ENCODE measurements at places on chromosomes 7 and 10.
A peak's percentile ranks its signal among the peaks of the same experiment; 100 is the strongest.

DNA sequence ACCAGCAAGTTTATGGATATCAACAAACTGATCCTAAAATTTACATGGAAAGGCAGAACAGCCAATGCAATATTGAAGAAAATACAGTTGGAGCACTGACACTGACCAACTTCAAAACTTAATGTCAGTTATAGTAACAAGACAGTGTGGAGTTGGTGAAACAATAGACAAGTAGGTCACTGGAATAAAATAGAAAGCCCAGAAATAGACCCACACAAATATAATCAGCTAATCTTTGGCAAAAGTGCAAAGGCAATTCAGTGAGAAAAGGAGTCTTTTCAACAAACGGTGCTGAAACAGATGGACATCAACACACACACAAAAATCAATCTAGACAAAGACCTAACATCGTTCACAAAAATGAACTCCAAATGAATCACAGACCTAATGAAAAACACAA, 13.8 kb downstream of the RSU1 start:
- DNase-seq = no peak

DNA sequence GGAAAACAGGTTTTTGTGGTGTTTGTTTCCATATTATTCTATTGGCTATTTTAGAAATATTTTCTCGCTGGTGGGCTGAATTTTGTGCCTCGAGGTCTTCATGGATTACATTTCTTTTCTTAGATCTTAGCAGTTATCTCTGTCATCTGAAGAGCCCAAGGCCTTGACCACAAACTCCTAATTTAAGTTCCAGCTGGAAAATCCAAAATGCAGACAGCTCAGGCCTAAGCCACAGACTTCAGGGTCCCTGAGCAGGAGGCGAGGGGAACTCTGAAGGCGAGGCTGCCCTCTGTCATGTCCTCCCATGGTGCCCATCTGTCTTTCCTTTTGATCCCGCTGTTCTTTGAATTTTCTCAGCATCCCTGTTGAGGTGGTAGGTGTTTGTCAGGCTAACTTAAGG, 14.3 kb downstream of the DENND10 start:
- no peak for DNase-seq

DNA sequence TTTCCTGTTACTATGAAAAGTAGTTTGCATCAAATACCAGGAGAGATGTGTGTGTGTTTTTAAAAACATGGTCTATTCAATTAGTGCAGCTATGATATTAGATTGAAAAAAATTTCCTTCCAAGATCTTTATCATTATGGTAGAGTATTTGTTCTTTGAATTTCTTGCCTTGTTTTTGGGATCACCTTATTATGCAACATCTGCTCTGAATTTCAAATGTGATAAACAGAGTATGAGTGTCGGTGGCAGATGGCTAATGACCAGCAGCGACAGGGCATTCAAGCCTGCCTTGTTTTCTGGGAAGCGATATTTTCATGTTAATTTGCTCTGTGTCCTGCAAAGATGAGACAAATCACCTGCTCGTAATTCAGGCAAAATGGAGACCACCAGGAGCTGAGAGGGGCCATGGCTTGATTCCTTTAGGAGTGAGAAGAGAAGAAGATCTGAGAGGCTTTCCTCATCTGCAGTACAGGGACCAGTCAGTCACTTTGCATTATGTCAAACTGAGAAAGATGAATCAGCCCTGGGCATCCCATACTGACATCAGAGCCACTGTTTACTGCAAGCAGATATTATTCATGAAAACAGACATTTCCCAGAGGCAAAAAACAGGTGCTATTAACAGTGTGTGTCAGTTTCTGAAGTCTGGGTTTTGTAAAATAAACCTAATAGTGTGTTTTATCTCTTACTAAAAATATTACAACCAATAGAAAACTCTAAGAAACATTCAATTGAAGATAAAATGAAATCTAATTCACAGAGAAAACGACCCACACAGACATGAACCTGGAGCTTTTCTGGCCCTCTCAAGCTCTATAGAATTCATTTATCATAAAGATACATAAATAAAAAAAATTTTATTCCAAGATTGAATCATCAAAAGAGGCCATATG, 67.6 kb downstream of the CDK6 start:
- DNase-seq = peak; percentile 44

DNA sequence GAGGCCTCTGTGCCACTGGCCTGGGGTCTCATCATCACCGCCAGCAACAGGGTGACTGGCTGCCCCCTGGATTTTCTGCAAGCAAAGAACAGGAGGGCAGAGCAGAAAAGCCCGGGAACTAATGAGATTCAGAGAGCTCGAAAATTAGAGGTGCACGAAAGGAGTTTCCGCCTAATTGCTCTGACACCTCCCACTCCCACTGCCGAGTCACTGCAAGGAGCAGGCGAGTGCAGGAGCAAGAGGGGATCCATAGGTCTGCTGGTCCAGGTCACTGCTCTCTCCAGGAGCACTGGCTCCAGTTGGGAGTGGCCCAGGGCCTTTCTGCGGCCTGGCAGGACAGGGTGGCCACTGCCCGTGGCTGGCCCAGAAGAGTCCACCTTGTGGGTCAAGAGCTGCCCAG, 276.2 kb downstream of the KCNMA1 start:
- DNase-seq = no peak

- peak; percentile 60 for DNase-seq
Measured at GRCh38 chr10:91410638-91411371, 661 bp downstream of the HECTD2 start.

- DNase-seq = no peak
Measured at GRCh38 chr10:16724509-16724908, 92.7 kb downstream of the RSU1 start.

GRCh38 chr10:35505241-35505873, 99.8 kb upstream of the GJD4 start:
- DNase-seq = no peak

GRCh38 chr7:23100697-23101096, 4.9 kb upstream of the KLHL7 start:
- no peak for DNase-seq

- DNase-seq = no peak
Measured at GRCh38 chr7:100173806-100174495, 3.2 kb downstream of the GPC2 start.

GRCh38 chr7:77867537-77867865, 68.9 kb downstream of the PHTF2 start:
- no peak for DNase-seq

- DNase-seq = no peak
Measured at GRCh38 chr7:37534893-37535610, 86.4 kb upstream of the ELMO1 start.

DNA sequence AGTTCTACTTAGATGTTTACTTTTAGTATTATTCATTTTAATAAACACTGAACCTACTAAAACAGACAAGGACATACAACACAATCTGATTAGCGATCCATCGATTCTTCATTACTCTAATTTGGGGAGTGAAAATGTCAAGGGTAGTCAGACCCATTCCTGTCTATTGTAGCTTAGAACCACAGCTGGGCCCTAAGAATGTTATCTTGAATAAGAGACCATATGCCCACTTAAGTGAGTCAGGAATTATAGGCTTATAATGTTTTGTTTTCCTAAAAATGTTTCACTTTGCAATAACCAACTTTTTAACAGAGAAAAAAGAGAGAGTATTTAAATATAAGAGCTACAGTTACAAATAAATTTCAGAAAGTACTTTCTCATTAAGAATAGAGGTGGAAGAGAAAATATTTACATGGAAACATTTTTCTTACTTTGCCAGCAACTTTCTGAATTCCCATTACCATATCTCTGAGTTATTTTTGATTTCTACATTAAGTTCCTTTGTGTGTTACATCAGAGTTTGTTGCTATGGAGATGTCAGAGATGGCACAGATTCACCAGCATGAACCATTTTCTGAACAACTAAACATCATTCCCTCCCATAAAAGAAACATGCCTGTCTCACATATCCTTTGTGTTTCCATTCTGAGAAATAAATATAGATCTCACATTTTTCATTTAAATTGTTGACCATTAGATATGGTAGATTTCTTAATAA, 75.4 kb upstream of the SLC13A1 start:
- DNase-seq = no peak

DNA sequence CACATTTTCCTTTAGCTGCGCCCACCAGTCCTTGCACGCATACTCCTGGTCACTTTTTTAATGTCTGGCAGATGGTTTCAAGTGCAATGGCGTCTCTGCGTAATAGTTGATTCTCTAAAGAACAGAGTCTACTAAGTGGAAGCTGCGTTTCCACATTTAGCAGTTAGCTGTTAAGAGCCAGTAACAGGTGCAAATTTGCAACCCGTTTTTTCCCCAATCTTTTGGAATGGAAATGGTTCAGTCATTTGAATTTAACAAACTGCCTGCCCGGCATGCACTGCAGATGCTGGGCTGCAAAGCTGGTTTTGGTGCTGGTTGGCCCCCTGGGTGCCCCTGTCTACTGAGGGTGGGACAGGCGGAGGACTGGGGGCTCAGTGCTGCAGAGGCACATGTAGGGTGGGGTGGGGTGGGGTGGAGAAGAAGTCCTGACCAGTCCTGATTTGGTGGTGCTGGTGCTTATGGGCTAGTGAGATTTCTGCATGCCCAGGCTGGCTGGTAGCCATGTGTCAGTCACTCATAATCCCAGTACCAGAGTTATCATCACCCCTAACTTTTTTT, 43.9 kb downstream of the CUX1 start:
- no peak for DNase-seq

- DNase-seq = no peak
Measured at GRCh38 chr7:156151658-156152057, 339.4 kb upstream of the SHH start.

DNA sequence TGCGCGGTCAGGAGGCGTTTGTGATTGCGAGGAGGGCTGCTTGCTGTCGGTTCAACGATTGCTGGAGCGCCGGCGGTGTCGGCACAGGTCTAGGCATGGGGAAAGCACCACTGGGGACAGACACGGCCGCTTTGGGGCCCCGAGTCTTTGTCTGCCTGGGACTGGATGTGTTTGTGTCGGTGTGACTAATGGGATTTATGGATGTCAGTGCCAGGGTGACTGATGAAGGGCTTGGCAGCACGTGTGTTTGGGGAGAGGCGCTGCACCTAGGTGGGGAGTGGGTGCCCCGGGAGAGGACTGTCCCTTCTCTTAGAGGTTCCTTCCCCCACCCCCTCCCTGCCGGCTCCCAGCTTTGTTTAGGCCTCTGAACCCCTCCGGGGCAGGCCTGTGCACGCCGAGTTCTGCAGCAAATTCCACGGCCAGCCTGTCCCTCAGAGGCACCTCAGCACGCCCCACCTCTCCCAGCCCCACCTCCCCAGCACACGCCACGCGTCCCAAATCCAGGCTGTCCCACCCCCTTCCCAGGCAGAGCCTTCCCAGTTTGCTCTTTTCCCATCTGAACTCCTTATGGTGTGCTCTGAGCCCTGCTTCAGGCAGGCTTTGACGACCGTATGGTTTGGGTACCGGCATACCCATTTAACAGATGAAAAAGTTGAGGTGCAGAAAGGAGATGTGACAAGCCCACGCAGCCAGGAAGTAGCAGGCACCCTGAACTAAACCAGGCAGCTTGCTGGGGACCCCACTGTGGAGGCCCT, 6.4 kb upstream of the TNRC18 start:
- DNase-seq = no peak

GRCh38 chr10:2744547-2745200, 322.7 kb upstream of the PFKP start:
- DNase-seq = no peak

DNA sequence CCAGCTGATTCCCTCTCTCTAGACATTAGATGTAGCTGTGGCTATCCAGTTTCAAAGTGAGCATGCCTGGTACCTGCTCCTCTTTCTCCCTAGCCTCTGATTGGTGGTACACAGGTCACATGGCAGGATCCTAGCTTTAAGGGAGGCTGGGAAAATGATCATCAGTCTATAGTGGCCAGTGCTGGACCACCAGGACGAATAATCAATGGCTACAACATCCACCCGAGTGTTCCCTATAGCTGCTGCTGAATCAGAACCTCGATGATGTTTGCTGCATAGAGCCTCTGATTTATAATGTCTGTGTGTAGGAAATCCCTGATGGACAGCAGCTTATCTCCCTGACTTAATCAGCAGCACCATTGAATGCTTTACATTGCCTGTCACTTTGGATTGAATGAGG, 28.9 kb upstream of the LMTK2 start:
- DNase-seq = no peak

GRCh38 chr7:64885520-64886240, 17.4 kb upstream of the ZNF273 start:
- no peak for DNase-seq

DNA sequence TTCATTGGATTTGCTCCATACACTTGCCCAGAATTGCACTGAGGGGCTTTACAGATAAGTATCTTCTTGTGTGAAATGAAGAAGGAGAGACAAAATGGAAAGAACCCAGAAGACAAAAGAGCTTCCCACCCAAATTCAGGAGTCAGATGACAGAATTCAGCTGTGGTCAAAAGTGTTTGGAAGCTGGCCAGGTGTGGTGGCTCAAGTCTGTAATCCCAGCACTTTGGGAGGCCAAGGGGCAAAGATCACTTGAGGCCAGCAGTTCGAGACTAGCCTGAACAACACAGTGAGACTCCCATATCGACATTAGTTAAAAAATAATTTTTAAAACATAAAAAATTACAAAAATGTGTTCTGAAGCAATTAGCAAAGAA, 27.1 kb downstream of the DUSP5 start:
- DNase-seq = no peak

- DNase-seq = no peak
Measured at GRCh38 chr7:32921896-32922295, 30.3 kb upstream of the KBTBD2 start.

GRCh38 chr10:120490288-120490687, 33.3 kb downstream of the PLPP4 start:
- DNase-seq = no peak

DNA sequence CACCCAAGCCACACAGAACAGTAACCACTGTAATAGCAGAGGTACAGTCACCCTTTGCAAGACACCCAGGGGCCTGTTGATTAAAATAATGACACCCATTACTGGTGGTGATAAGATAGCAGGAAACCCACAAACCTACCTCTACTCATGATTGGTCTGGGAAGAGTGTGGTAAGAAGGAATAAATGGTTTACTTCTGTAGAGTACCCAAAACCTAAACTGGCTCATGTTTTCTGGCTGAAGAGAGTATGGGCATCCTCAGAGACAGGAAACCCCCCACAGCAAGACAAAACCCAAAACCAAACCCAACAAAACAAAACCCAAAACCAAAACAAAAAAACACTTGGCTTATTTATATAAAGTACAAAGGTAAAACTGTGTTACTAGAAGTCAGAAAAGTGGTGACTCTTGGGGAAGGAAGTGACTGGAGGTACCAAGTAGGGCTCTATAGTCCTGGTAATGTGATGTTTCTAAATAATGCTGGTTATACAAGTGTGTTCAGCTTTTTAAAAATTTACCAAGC, 15.5 kb upstream of the DNAJB12 start:
- DNase-seq = no peak

- no peak for DNase-seq
Measured at GRCh38 chr10:80927419-80928078, 389.8 kb downstream of the SH2D4B start.

- no peak for DNase-seq
Measured at GRCh38 chr10:73648975-73649829, 6.6 kb downstream of the SYNPO2L start.
